HFFc6 (cell line): ENCODE measurements at places on chromosomes 13 and 19. TPM values are rescaled to one million over a fixed set of nuclear protein-coding genes. Genes with fewer than 3 reads are reported as not detected.

Gene CTXN1
- total RNA-seq = 5.2 and 13.8 TPM in 2 replicates

Gene ARHGEF18
- total RNA-seq = 34.9 to 38.2 TPM (median 35.6 TPM) in 3 replicates

Gene REEP6
- 1.8 to 4.7 TPM (median 2.8 TPM) in 3 replicates for total RNA-seq

Gene PRODH2
- not detected in 2 replicates for total RNA-seq

Gene CDX2
- total RNA-seq = not detected in 2 replicates

Gene SSBP4
- 76.8 to 90.6 TPM (median 84.3 TPM) in 3 replicates for total RNA-seq

Gene ZC3H13
- 32.6 to 41.3 TPM (median 35.8 TPM) in 3 replicates for total RNA-seq

Gene KIR2DL3
- total RNA-seq = not detected in 3 replicates

Gene IER2
- 68.6 to 87.9 TPM (median 70.4 TPM) in 3 replicates for total RNA-seq

Gene ZNF540
- total RNA-seq = 0.43 and 0.63 TPM in 2 replicates

- peaks cover 63% of the 10 kb centered on the region for H3K36me3 ChIP-seq
- no peaks in the 10 kb centered on the region; the same call in 1 of the 2 replicates for H3K27me3 ChIP-seq
- DNase-seq = no peak
- no peak overlapping the region for H3K27ac ChIP-seq
- H3K4me3 ChIP-seq = no peak overlapping the region
Observed at GRCh38 chr19:16133818-16134217, 9.7 kb upstream of the HSH2D start.

DNA sequence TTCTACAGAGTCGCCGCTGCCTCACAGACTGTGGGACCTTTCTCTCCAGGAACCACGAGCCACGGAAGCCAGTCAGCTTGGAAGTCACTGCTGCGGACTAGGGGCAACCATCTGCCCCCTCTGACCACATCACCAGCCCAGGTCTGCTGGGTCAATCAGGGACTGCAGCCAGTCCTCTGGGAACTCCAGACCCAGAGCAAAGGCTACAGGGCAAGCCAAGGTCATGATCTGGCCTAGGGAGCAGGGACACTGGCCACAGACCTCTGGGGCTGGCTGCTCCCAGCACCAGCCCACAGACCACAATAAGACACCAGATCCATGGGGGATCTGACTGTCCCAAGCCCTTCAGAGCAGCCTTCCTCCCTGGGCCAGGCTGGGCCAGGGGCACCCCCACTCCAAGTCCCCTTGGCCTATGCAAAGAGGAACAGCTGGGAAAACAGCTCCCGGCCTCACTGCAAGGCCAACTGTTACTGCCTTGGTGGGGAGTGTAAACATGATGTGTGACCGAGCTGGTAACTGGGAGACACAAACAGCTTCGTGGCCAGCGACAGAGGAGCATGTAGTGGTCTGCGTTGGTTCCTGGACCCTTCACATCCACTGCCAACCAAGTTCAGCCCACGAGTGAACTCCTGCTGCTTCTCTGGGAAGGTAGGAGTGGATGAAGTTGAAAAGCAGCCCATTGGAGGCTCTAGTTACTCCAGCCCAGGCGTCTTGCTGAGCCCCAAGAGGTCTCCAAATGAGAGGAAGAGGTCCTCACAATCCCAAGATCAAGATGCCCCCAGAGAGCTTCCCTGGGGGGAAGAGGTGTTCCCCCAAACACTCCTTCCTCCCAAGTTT is 1.5 kb downstream of the AKT2 start:
- H3K27ac ChIP-seq = peak overlapping the region; percentile 88
- DNase-seq = no peak
- no peaks in the 10 kb centered on the region for H3K36me3 ChIP-seq
- H3K27me3 ChIP-seq = no peaks in the 10 kb centered on the region; the same call in 1 of the 2 replicates
- H3K4me1 ChIP-seq = peaks cover 42% of the 10 kb centered on the region

DNA sequence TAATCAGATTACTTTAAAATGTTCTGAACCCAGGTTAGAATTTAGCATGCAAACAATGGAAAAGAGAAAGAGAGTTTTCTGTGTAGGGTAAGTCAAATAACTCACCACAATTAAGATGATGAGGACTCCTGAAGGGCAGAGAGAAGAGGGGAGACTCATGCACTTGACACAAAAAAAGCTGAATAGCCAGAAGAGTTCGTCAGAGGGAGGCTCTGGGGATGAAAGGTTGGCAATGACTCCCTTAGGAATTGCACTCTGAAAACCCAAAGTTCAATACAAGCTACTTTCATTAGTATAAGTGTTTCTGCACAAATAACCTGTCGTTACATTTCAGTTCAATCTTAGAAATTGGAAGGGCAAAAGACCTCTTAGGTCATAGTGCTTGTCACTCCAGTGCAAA is 434.4 kb upstream of the PCDH9 start:
- H3K27me3 ChIP-seq = no peaks in the 10 kb centered on the region
- no peak for DNase-seq
- no peak overlapping the region for H3K27ac ChIP-seq
- no peak overlapping the region for H3K4me3 ChIP-seq
- H3K36me3 ChIP-seq = no peaks in the 10 kb centered on the region

GRCh38 chr19:54024660-54025059 is 33.2 kb downstream of the CACNG6 start:
- DNase-seq = no peak
- peaks cover 12% of the 10 kb centered on the region for H3K27me3 ChIP-seq
- H3K36me3 ChIP-seq = 0 out of 2 replicates have a peak, but pooled peaks cover 5% of the 10 kb centered on the region
- peaks cover 43% of the 10 kb centered on the region for H3K4me1 ChIP-seq
- no peak overlapping the region for H3K4me3 ChIP-seq

- peak overlapping the region; percentile 24; the same call in 1 of the 2 replicates for H3K27ac ChIP-seq
- no peak for DNase-seq
- no peak overlapping the region for H3K4me3 ChIP-seq
- no peaks in the 10 kb centered on the region; the same call in 1 of the 2 replicates for H3K27me3 ChIP-seq
Observed at GRCh38 chr13:37665420-37665819, 66.9 kb upstream of the POSTN start.

GRCh38 chr19:24051516-24051915 is 35.5 kb upstream of the ZNF254 start:
- no peak overlapping the region for H3K27ac ChIP-seq
- H3K36me3 ChIP-seq = peaks cover 74% of the 10 kb centered on the region
- no peaks in the 10 kb centered on the region for H3K27me3 ChIP-seq
- DNase-seq = no peak

DNA sequence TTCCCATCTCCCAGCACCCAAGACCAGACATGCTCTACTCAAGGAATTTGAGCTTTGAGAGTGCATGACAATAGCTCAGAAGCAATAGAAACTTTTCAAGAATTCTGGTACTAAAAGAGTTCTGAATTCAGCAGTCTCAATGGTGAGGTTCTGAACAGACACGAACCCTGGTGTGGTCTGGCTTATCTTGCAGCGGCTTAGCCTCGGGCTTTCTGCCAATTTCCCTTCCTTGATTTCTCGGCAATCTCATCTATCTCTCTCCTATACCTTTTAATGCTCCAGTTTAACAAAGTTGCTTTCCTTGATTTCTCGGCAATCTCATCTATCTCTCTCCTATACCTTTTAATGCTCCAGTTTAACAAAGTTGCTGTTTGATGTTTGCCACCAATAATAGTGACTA is 174.6 kb downstream of the SPRY2 start:
- no peak for DNase-seq
- peaks cover 19% of the 10 kb centered on the region for H3K4me1 ChIP-seq
- H3K4me3 ChIP-seq = no peak overlapping the region

- H3K4me3 ChIP-seq = no peak overlapping the region
- no peaks in the 10 kb centered on the region; the same call in 1 of the 2 replicates for H3K36me3 ChIP-seq
- no peak for DNase-seq
- H3K27me3 ChIP-seq = no peaks in the 10 kb centered on the region; the same call in 1 of the 2 replicates
Observed at GRCh38 chr19:43124360-43124759, 41.9 kb upstream of the PSG2 start.

GRCh38 chr13:77306458-77306857 is 20.4 kb downstream of the MYCBP2 start:
- peak overlapping the region; percentile 25 for H3K27ac ChIP-seq
- H3K36me3 ChIP-seq = peaks cover 12% of the 10 kb centered on the region; the same call in 1 of the 2 replicates
- H3K27me3 ChIP-seq = no peaks in the 10 kb centered on the region; the same call in 1 of the 2 replicates
- H3K4me1 ChIP-seq = peaks cover 84% of the 10 kb centered on the region

DNA sequence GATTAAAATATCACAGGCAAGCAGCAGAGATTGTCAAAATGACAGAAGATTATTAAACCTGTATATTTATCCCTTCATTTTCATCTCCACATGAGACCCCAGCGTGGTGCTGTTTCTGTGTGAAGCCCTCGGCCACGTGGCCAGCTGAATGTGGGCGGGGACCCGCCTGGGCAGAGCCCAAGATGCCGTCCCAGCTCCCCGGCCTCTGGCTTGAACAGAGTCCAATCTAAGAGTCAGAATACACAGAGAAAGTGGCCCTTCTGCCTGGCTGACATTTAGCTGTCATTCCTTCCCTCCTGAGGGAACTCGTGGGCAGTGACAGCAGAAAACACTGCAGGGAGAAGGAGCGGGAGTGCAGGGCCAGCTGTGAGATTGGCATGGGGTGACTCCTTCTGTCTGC is 34.9 kb upstream of the UQCRFS1 start:
- peaks cover 10% of the 10 kb centered on the region for H3K27me3 ChIP-seq
- H3K4me1 ChIP-seq = no peaks in the 10 kb centered on the region
- no peak for DNase-seq

- H3K4me3 ChIP-seq = peak overlapping the region; percentile 93
- H3K4me1 ChIP-seq = peaks cover 32% of the 10 kb centered on the region
- H3K27me3 ChIP-seq = peaks cover 6% of the 10 kb centered on the region
Observed at GRCh38 chr19:571566-571974, 826 bp upstream of the BSG start.

DNA sequence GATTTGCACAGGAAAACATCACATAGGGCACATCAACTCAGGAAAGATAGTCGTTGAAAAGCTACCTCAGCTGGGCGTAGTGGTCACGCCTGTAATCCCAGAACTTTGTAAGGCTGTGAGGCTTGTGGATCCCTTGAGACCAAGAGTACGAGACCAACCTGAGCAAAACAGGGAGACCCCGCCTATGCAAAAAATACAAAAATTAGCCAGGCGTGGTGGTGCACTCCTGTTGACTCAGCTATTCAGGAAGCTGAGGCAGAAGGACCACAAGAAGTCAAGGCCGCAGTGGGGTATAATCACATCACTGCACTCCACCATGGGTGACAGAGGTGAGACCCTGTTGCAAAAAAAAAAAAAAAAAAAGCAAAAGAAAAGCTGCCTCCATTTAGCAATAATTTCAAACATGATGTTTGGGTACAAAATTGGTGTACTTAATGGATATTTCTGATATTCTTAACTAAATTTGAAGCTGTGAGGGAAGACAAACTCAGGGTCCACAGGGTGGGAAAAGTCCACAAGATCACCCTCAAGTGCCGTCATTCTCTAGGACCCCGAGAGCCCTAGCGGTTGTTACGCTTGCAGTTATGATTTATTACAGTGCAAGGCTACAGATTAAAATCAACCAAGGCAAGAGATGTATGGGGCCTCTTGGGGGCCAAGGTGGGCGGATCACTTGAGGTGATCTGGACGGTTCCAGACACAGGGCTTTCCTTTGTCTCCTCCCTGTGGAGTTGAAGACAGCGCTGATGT is 42.5 kb upstream of the LDLR start:
- H3K27me3 ChIP-seq = peaks cover 3% of the 10 kb centered on the region; the same call in 1 of the 2 replicates
- H3K27ac ChIP-seq = no peak overlapping the region
- H3K36me3 ChIP-seq = peaks cover 26% of the 10 kb centered on the region
- H3K4me3 ChIP-seq = no peak overlapping the region

- no peak overlapping the region for H3K4me3 ChIP-seq
- no peaks in the 10 kb centered on the region for H3K4me1 ChIP-seq
- H3K27ac ChIP-seq = no peak overlapping the region
- DNase-seq = peak; percentile 17
- no peaks in the 10 kb centered on the region for H3K36me3 ChIP-seq
- no peaks in the 10 kb centered on the region; the same call in none of the 2 replicates for H3K27me3 ChIP-seq
Observed at GRCh38 chr13:42735010-42735409, 46.4 kb upstream of the FAM216B start.

- no peak for DNase-seq
- H3K4me3 ChIP-seq = no peak overlapping the region
- no peaks in the 10 kb centered on the region for H3K36me3 ChIP-seq
Observed at GRCh38 chr19:30174357-30174645, 197.9 kb upstream of the ZNF536 start.

GRCh38 chr19:37867831-37868230 is 38.6 kb downstream of the WDR87 start:
- no peak for DNase-seq
- peaks cover 19% of the 10 kb centered on the region for H3K4me1 ChIP-seq
- peaks cover 5% of the 10 kb centered on the region for H3K27me3 ChIP-seq
- H3K36me3 ChIP-seq = no peaks in the 10 kb centered on the region

DNA sequence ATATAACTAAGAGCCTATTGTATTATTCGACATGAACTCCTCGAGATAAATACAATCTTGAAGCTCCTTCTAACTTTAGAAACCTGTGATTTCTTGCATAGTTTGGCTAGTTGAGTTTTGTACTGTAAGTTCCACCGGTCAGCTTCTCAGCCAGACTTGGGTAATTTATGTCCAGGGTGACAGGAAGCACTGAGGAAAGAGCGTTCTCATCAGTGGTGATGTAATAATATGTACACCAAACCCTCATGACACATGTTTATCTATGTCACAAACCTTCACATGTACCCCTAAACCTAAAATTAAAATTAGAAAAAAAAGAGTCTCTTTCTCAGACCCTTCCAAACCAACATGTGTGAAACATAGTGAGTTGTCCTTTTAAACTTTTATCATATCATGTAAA is 205.7 kb downstream of the KCNRG start:
- H3K4me3 ChIP-seq = no peak overlapping the region
- peaks cover 21% of the 10 kb centered on the region for H3K27me3 ChIP-seq
- no peaks in the 10 kb centered on the region for H3K4me1 ChIP-seq
- H3K27ac ChIP-seq = no peak overlapping the region
- H3K36me3 ChIP-seq = no peaks in the 10 kb centered on the region
- no peak for DNase-seq

DNA sequence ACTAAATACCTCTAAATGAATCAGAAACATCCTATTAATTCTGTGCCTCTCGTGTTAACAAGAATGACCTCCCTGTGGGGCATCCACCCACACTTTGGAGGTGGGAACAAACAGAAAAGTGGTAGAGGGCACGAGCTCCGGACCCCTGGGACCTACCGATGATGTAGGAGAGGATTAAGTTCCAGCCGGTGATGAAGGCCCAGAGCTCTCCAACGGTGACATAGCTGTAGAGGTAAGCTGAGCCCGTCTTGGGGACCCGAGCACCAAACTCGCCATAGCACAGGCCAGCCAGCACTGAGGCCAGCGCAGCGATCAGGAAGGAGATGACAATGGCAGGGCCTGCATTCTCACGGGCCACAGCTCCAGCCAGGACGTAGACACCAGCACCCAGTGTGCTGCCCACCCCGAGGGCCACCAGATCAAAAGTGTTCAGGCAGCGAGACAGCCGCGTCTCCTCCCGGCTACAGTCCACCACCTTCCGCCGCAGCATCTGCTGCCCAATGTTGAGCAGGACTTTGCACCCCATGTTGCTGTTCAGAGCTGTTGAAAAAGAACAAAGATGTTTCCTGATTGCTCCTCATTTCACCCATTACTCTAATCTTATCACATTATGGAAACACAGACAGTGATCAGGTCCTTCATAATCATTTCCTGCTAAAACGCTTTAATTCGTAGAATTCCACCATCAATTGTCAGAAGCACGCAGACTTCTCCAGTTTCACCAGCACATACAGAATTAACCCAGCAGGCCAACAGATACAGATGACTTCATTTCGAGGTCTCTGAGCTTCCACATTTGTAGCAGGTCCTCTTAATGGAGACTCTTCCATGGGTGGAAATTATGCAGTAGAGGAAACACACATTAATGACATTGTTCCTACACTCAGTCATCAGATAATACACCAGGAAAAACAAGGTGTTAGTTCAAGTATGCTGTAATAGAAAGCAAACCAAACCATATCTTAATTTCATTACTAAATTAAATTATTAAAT is 59.5 kb downstream of the SLC7A1 start:
- H3K4me3 ChIP-seq = no peak overlapping the region
- peaks cover 2% of the 10 kb centered on the region; the same call in 1 of the 2 replicates for H3K27me3 ChIP-seq
- peak overlapping the region; percentile 56 for H3K27ac ChIP-seq
- H3K36me3 ChIP-seq = peaks cover 29% of the 10 kb centered on the region

- no peak overlapping the region for H3K27ac ChIP-seq
- no peak for DNase-seq
- H3K36me3 ChIP-seq = no peaks in the 10 kb centered on the region
Observed at GRCh38 chr13:106443607-106444322, 91.7 kb downstream of the EFNB2 start.
